ENCODE measurements at places on chromosomes 5 and 9.

DNA sequence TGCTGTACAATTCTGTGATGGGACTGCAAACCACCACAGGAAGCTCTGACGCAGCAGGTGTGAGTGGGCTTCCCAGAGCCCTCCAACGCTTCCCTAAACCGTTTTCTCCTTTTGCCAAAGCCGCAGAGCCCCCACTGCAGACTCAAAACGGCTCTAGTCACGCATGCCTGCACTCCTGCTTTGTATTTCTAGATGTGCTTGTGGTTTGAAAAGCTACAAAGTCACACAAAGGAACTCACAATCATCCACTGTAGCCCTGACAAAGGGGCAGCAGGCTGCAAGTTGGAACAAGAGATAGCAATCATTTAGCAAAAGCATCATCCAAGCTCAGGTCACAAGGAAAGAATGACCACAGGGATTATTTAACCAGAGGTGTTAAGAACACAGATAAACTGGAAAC, 79.3 kb downstream of the PTPN3 start:
- DNase-seq, result no peak

DNA sequence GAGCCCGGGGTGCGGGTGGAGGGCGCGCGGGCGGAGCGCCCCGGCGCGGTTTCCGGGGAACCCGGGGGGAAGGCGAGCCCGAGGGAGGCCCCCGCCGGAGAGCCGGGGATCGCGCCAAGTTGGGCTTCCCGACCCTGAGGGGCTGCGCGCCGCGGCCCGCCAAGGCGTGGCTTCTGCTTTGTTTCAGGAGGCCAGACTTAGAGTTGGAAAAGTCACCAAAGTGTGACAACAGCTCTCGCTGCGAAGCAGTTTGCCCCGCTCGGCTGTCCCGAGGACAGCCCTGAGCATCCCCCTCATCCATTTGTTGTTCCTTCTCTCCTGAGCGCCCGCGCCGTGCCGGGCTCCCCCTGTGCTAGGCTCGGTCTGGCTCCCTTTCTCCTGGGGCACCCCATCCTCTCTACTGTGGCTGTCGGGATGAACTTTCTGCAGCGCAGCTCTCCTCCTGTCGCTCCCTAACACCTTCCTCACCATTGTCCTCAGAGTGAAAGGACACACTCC, 410 bp downstream of the GLIPR2 start:
- DNase-seq, result no peak

DNA sequence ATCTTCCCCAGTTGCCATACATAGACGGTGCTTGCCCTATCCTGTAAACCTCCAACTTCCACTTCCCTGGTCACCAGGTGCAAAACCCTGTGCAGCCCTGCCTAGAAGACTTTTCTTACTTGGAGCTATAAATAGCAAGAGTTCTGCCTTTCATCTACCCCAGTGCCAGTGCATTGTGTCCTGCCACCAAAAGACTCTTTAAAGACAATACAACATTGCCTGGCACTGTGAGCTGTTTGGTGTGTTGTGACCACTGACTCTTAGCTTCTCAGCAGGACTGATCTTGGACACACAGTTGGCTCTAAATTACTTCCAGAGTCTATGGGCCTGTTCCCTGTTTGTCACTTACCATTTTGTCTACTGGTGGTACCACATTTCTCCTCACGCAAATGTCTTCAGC, 608.1 kb downstream of the CDH9 start:
- no peak for DNase-seq

DNA sequence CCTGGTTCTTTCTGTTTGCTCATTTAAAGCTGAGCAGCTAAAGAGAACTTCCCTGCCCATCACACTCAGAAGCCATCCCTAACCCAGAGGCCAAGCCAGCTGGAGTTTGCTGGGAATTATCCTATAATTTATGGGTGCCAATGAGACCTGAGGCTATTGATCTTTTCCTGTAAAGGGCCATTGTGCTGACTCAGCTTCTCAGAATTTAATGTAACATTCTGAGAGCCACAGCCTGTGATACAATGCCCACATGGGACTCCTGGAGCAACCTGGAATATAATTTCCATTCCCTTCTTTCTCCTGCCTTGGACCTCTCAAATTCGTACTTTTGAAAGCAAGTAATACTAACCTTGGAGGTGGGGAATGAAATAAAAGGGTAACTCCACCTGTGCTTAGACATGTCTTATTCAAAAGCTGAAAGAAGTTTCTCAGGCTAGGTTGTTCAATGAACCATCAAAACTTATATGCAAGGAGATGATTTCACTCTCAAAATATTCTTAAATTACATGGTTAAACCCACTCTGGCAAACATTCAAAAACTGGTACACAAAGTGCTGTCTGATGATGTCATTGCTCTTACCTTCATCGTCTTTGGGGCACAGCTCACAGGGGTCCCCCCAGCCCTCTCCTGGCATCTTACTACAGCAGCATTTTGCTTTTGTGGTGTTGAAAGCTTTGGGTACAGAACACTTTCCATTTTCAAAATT, 206.7 kb downstream of the SLC12A2 start:
- DNase-seq, result no peak

- no peak for DNase-seq
Measured at GRCh38 chr5:136309932-136310598, 55.3 kb downstream of the TRPC7 start.

- DNase-seq, result no peak
Measured at GRCh38 chr5:83688281-83688680, 32.4 kb downstream of the HAPLN1 start.

GRCh38 chr9:107299437-107299836, 16.4 kb downstream of the RAD23B start:
- DNase-seq, result no peak

DNA sequence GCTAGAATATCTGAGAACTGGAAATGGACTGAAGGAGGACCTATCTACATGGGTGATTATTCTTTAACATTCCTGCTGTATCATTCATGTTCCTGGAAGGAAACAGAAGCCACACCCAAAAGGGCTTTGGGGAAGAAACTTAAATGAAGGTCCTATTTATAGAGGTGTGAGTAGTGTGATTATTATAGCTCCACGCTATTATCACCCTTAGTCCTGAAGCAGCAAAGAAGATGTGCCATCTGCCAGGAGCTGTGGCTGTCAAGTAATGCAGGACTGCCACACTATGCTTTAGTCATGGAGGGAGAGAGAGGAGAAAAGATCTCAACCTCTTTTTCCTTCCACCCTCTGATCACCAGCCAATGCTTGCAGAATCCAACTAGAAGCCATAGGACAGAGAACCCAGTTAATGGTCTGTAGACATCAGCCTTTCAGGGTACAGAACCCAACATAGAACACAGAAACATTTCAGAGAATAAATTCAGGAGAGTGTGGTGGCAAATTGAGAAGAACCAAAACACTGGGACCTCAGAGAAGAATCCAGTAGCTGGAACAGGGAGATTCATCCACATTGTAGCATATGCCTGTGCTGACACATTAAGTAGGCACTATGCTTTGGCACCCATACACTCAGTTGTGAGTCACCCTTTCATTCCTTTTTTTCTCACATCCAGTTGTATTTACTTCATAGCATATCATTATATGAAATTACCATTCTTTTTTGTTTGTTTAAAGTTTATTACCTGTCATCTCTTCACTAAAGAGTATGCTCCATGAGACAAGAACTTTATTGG, 21.0 kb upstream of the RNF180 start:
- no peak for DNase-seq

DNA sequence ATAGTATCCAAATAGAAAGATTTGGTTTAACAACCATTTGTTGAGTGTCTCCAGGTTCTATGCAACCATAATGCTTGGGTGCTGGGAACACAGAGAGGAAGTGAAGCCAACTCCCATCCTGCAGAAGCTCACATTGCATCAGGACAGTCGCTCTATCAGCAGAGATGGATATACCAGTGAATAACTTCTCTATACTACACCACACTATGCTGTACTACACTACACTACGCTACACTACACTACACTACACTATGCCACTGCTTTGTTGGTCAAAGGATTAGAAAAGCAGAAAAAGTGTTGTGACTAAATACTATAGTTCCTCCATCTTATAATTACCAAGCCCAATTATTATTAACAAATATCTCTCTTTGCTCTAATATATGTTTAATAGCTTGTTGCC, 89.2 kb upstream of the PRRC1 start:
- DNase-seq, result no peak

GRCh38 chr9:105554042-105554441, 3.9 kb upstream of the FKTN start:
- no peak for DNase-seq

- DNase-seq, result no peak
Measured at GRCh38 chr5:137345396-137345795, 153.7 kb downstream of the SPOCK1 start.

- no peak for DNase-seq
Measured at GRCh38 chr5:66850354-66851075, 254.3 kb downstream of the MAST4 start.

GRCh38 chr9:136587145-136587943, 41.5 kb upstream of the NOTCH1 start:
- peak; percentile 28 for DNase-seq

DNA sequence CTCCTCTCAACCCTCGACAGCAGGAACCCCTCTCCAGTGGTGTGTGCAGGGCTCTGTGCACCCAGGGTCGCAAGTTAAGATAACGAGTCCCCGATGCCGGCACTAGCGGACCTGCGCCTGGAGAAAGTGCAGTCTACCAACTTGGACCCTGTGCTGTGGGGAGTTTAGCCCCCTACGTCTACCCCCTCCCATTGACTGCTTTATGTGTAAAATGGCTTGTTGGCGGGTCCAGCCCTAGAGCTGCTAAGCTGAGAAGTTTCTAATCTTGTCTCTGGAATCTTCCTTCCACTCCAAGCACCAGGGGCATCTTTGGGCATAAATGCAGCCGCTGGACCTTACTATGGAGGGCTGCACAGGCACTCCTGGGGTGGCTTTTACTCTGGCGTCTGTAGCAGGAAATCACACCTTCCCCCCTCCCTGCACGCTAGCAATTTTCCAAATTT, 7.1 kb upstream of the PITX1 start:
- no peak for DNase-seq

GRCh38 chr5:19880859-19881436, 107.1 kb downstream of the CDH18 start:
- DNase-seq, result no peak

DNA sequence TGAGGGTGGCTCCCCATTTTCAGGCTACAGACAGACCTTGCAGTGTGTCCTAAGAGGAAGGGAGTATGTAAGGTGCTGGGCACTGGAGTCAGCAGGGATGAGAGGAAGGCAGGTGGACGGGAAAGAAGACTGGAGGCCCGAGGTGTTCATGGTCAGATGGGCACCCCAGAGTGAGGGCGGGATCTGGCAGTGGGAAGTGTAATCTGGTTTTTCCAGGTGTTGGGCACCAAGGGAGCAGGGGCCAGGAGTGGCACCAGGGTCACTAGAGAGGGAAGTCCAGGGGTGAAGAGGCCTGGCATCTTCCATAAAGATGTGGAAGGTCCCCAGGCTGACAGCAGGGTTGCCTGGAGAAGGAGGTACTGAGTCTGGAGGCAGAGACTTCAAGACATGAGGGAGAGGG, 29.7 kb downstream of the PITX1 start:
- DNase-seq, result no peak

DNA sequence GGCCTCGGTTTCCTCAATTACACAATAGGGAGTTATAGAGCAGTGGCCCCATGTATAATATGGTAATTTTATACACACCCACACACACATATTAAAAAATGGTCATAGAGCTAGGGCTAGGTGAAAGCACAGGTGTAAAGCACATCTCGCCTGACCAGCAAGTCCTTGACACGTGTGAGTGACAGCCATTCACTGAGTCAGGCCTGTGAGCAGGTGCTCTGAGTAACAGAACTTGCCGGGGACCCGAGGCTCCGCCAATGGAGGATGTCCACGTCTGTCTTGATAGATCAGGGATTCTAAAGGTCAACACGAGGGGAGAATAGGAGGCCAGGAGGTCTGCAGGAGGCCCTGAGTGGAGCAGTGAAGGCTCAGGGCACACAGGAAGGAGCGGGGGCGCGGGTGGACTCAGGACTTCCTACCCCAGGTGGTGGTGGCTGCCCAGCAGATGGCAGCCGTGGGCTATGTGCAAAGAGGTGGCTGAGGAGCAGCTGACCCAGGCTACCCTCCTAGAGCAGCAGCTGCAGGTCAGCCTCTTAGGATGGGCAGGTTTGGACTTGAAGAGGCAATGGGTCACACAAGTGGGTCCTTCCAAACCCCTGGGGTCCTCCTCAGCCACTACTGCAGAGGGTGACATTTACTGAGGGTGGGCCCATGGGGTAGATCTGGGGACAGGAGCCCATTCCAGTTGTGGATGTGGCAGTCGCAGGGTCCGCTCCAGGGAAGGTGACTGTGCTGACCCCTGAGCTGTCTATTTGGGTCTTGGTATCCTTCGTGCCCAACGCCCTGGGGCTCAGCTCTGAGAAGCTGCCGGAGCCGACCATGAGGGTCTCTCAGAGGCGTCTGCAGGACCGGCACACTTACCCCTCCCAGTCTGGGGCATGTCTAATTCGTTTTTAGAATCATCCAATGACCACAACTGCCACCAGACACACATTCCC, 45.9 kb downstream of the PRRT1B start:
- peak; percentile 69 for DNase-seq

- DNase-seq, result no peak
Measured at GRCh38 chr9:98642661-98643312, 65.9 kb downstream of the GABBR2 start.

- no peak for DNase-seq
Measured at GRCh38 chr5:128870373-128870772, 94.9 kb upstream of the SLC27A6 start.

GRCh38 chr9:78291240-78291925, 5.5 kb upstream of the PSAT1 start:
- DNase-seq, result no peak

DNA sequence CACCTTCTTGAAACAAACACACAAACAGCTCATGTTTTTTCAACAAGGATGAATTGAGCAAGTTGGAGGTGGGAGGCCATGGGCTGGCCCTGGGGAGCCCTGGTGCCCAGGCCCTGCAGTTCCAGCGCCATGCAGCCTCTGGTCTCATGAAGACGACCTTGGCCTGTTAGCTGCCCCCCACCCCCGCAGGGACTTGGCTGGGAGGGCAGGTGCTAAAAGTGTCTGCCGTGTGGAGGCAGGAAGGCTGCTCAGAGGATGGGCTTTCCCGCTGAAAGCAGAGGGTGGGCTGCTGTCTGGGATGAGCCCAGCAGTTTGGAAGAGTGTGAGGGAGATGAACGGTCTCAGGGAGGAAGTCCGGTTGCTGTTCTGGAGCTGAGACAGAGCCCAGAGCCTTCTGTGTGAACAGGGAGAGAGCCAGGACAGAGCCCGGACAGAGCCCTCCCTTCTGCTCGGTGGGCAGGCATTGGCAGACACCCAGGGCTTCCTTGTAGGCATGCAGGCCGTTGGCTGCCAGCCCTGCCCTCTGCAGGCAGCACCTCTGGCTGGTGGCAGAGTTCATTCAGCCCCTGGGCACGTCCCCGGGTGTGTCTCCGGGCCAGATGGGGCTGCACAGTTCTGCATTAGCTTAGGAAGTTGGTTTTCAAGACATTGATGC, 18.7 kb downstream of the ROPN1L start:
- peak; percentile 58 for DNase-seq

GRCh38 chr9:38689678-38690077, 30.3 kb downstream of the FAM240B start:
- DNase-seq, result peak; percentile 16

All from anterior cingulate cortex (tissue), 58 donors.